ENCODE measurements at places on chromosomes 3 and 15.

- no peak for DNase-seq
Observed at GRCh38 chr3:101829437-101829830, 19.9 kb upstream of the NFKBIZ start.

DNA sequence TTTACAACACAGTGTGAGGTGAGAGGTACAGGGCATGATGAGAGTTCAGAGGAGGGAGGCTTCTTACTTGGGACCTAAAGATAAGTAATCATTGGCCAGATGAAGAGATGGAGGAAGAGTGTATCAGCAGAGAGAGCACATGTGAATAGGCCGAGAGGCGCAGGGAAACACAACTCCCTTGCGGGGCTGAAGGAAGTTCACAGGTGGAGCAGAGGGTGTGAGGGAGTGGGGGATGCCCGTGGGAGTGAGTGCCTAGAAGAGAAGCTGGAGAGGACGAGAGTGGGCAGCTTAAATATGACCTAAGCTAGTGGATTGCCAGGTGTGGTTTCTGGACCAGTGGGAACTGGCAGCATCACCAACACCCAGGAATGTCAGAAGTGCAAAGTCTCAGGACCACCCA lies 98.2 kb upstream of the TBC1D5 start:
- peak; percentile 45 for DNase-seq

GRCh38 chr3:101665357-101665756 lies 11.6 kb downstream of the ZBTB11 start:
- DNase-seq: no peak

DNA sequence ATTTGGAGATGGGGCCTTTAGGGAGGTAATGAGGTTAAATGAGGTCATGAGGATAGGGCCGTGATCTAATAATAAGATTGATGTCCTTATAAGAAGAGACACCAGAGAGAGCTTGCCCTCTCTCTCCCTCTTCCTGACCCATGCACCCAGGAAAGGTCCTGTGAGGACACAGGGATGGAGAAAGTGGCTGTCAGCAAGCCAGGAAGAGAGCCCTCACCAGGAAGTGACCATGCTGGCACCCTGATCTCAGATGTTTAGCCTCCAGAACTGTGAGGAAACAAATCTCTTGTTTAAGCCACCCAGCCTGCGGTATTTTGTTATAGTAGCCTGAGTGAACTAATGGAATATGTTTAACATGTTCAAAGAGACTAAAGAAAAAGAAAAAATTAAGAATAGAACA lies 15.3 kb upstream of the GNB5 start:
- DNase-seq: no peak

- no peak for DNase-seq
Observed at GRCh38 chr15:90213818-90214204, 12.7 kb downstream of the SEMA4B start.

DNA sequence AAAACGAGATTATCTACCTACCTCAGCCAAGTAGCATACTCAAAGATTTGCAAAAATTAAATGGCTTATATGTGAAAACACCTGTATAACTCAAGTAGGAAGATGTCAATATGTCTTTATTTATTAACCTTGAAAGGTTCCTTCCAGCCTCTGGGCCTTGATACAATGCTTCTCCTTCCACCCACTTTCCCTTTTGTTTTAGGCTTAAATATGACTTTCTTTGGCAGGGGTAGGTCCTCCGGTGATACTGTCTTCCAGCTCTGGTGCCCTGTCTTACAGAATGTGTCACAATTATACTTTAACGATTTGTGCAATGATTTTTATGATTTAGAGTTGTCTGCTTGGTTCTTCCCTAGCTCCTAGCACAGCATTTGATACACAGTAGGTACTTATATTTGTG lies 4.1 kb downstream of the LINS1 start:
- DNase-seq: no peak

- DNase-seq: no peak
Observed at GRCh38 chr3:46095307-46095706, 68.0 kb upstream of the XCR1 start.

DNA sequence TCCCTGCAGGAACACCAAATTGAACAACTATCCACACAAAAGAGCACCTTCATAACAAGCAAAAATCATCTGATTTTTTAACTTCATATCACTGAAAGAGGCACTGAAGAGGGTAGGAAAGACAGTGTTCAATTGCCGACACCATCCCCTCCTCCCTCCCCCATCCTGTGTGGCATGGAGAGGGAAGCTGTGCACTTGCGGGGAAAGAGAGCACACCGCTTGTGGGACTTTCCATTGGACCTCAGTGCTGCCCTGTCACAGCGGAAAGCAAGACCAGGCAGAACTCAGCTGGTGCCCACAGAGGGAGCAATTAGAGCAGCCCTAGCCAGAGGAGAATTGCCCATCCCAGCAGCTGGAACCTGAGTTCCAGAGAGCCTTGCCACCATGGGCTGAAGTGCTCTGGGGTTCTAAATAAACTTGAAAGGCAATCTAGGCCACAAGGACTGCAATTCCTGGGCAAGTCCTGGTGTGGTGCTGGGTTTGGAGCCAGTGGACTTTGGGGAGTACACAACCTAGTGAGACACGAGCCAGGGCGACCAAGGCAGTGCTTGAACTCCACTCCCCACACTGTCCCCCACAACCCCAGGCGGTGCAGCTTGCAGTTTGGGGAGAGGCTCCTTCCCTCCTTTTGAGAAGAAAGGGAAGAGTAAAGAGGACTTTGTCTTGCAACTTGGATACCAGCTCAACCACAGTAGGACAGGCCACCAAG lies 27.0 kb downstream of the PEAK1 start:
- DNase-seq: no peak
